ENCODE measurements at places on chromosomes 5 and 9.

DNA sequence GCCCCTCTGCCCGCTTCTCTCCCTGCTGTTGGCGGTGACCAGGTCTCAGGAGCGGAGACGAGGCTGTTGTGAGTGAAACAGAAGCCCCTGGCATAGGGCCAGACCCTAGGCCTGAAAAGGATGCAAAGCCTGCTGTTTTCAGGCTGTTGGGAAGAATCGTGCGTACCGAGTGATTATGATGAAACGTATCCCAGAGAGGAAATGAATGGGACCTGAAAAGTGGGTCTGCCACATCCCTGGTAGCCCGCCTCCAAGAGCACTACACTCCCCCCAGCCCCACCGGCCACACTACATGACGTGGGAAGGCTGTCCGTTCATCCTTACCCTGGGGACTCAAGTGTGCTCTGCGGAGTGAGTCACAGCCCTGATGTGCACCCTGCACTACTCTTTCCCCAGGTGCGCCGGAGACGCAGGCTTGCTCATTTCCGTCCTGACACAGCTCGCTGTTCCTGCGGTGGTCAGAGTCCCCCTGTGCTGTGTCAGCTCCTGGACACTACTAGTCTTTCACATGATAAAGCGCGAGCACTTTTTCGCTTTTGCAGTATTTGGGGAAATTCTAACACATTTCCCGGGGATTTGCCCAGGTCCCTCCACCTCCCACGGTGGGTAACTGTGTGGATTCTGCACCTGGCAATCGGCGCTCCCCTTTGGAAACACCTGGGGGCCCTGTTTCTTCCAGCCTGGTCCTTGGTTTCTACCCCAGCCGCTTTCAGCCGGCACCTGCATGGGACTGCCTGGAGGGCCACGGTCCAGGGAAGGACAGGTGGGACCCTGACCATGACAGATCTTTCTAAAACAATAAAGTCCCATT is 91.5 kb downstream of the ANKRD33B start:
- no peak for DNase-seq

GRCh38 chr9:134937566-134938345 is 20.0 kb upstream of the FCN1 start:
- DNase-seq, result no peak

GRCh38 chr5:158801893-158802292 is 297.8 kb downstream of the EBF1 start:
- DNase-seq, result no peak

- DNase-seq, result no peak
Observed at GRCh38 chr9:90433398-90433941, 209.2 kb downstream of the DIRAS2 start.

GRCh38 chr5:54610197-54610944 is 92.8 kb downstream of the SNX18 start:
- peak; percentile 79 for DNase-seq

DNA sequence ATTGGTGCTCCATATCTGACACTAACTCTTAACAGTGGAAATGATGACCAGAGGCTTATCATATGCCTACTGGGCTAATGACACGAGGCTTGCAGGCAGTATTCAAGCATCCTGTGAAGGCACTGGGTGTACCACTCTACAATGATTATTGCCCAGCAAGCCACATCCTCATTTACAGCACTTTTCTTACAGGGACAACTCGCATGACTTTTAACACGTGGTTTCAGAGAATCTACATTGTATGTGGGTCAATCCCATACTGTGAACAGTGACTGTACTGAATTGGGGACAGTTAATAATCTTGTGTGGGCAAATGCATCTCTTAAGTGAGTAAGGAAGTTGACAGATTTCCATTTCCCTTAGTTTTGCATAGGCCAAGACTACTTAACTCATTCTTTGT is 260.0 kb downstream of the TRPM3 start:
- DNase-seq, result peak; percentile 60

GRCh38 chr9:98020476-98021145 is 35.9 kb upstream of the NANS start:
- no peak for DNase-seq

GRCh38 chr5:53971551-53971950 is 338.8 kb downstream of the ARL15 start:
- no peak for DNase-seq

- no peak for DNase-seq
Observed at GRCh38 chr5:148932355-148932935, 106.0 kb downstream of the ADRB2 start.

DNA sequence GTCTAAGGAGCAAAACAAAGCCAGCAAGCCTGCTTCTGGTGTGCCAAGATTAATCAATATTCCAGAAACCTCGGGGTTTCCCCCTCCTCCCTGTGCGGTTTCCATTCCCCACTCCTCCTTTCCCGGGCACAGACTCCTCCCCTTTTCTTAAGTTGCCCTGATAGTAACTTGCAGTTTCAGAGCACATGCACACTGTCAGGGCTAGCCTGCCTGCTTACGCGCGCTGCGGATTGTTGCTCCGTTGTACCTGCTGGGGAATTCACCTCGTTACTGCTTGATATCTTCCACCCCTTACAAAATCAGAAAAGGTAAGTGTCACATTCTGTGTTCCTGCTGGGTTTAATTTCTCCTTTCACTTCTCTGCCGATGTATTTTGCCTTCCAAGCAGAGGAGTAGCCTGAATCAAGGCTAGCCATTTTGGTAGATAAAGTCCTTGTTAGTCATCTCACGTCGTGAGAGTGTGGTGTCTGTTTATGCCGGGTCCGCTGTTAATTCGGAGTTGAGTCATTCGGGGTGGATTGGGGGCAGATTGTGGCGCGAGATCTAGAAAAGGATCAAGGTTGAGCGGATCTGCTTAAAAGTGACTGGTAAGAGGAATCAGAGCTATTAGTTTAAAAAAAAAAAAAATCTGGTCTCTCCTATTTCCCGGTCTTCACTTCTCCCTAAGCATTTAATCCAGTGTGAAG is at the start of gene SLC1A3:
TSS of gene SLC1A3 (plus strand) at position 179 of the 686 bp plus-strand sequence. CDS start 1,818 bp downstream, outside the sequence.
- peak; percentile 72 for DNase-seq

- DNase-seq, result peak; percentile 43
Observed at GRCh38 chr9:123964761-123965160, 34.8 kb upstream of the DENND1A start.

- DNase-seq, result no peak
Observed at GRCh38 chr5:103901885-103902284, 339.3 kb upstream of the NUDT12 start.

DNA sequence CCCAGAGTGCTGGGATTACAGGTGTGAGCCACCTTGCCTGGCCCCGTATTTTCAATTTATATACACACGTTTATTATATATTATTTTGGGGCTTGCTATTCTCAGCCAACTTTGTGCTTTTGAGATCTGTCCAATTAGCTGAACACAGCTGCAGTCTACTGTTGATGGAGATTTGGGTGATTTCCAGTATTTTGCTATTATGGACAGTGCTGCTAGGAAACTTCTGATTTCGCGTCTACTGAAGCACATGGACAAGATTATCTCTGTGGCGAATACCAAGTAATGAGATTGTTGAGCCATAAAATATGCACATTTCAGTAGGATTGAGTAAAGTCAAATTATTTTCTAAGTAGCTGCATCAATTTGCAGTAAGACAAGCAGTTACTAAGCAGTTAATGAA is 1731.2 kb upstream of the CDH6 start:
- no peak for DNase-seq

DNA sequence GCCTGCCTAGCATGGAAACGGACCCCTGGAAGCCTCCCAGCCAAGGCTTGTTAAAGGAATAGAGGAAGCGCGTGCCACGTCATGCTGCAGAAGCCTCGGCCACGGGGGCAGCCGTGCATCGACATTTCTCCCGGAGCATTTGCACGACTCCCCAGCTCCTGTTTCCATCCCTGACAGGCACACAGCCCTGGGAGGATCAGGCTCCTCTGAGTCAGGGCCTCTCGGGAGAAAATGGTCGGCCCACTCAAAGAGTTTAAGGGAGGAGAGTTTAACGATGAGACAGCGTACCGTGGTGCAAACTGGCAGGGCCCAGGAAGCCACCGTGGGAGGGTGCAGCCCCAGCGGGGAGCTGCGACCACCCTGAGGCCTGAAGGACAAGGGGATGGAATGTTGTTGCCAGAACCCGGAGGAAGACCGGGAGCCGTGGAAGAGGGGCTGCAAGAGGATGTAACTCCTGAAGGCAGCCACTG is 213.6 kb downstream of the PAX5 start:
- no peak for DNase-seq

GRCh38 chr5:134371834-134372340 is 518 bp downstream of the UBE2B start:
- DNase-seq, result peak; percentile 57

DNA sequence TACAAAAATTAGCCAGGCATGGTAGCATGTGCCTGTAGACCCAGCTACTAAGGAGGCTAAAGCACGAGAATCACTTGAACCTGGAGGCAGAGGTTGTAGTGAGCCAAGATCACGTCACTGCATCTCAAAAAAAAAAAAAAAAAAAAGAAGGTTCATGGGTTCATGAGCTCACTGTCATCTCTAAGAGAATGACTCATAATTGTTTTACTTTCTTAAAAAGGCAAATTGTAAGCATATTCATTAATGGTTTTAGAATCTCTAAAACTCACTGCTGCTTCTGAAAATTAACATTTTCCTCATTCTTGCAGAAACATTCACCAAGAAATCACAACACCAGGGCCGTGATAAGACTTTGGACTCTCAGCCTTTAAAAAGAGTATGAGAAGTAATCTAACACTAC is 103.6 kb downstream of the GNA14 start:
- no peak for DNase-seq

GRCh38 chr5:118016396-118016795 is 972.0 kb downstream of the DTWD2 start:
- DNase-seq, result no peak

GRCh38 chr9:134366223-134367031 is 40.2 kb downstream of the RXRA start:
- DNase-seq, result peak; percentile 87

- DNase-seq, result peak; percentile 51
Observed at GRCh38 chr9:108182950-108183381, 672.8 kb downstream of the ACTL7B start.

DNA sequence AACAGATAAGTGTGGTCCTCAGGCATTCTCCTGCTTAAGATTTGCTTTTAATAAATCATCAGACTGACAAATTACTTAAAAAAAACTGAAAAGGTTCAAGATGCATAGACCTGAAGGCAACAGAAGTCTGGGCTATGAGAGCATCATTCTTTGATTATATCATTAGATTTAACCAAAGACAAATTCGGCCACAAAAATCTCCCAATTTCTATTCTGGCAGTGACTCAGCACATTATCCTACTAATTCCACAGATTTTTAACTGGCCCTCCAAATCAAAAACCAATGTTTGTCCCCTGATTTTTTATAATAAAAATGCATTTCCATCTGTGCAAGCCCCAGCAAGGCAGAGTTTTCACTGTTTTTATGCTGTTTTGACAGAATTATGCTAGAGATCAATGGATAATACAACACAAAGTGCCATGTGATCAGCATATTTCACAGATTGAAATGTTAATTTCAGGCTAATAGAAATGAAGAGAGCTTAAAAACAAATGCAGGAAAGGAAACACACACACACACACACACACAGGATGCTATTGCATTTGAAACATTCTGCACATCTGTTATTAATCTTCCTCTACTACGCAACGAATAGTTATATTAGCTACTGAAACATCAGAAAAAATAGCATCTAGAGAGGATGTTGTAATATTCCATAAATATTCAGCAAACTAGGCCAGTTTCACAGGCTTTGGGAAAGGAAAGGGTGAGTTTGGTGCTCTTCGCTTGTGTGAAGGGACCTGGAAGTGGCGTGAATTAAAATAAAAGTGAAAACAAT is 177.6 kb upstream of the ST8SIA4 start:
- no peak for DNase-seq

GRCh38 chr5:148005788-148006520 is 57.8 kb upstream of the SPINK5 start:
- DNase-seq, result no peak

DNA sequence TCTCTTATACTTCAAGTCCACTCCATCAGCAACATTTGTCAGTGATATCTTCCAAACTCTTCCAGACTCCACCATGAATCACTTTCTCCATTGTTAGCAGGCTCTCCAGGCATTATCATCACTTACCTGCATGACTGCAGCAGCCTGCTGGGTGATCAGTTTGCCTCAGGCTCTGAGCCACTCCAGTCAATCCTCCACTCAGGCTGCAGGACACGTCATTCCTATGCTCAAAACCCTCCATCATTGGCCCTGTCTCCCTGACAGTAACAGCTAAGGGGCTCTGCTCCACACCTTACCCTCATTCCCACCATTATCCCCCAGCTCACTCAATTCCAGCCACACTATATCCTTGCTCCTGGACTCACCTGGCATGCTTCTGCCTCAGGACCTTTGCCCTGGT is 10.7 kb downstream of the DIRAS2 start:
- DNase-seq, result no peak

- peak; percentile 89 for DNase-seq
Observed at GRCh38 chr9:21434202-21435014, 5.8 kb upstream of the IFNA1 start.

GRCh38 chr9:30972654-30973053 is 1411.8 kb upstream of the ACO1 start:
- no peak for DNase-seq

DNA sequence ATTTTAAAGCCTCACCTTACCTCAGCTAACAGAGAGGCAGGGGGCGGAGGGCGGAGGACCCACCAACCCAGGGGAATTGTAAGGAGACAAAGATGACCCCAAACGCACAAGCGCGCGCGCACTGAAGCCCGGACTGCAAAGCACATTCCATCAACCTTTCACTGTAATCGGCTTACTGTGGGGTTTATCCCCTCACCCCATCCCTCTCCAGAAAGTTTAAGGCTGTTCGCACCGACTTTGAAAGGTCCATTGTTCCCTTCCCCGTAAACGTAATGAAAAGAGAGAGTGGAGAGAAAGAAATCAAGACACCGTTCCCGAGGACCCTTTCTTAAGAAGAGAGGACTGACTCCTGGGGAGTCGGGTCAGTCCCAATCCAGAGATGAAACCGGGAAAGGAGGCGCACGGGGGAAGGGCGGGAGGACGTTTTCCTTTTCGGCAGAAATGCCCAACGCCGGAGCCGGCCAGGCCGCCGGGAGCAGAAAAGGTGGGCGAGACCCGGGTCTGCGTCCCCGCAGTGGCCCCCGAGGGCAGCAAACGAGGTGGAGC is 464 bp downstream of the CEMIP2 start:
- no peak for DNase-seq

GRCh38 chr9:71766663-71767062 is 1.6 kb downstream of the CEMIP2 start:
- DNase-seq, result no peak

GRCh38 chr9:128369024-128369706 is 2.0 kb upstream of the URM1 start:
- no peak for DNase-seq
